Right renal pelvis (tissue), 4 donors: ENCODE measurements at places on chromosomes 13 and 19.

- DNase-seq = peak; percentile 69
Observed at GRCh38 chr19:17784201-17785008, 10.5 kb upstream of the B3GNT3 start.

GRCh38 chr13:63910511-63910910, 2494.9 kb upstream of the PCDH20 start:
- no peak for DNase-seq

DNA sequence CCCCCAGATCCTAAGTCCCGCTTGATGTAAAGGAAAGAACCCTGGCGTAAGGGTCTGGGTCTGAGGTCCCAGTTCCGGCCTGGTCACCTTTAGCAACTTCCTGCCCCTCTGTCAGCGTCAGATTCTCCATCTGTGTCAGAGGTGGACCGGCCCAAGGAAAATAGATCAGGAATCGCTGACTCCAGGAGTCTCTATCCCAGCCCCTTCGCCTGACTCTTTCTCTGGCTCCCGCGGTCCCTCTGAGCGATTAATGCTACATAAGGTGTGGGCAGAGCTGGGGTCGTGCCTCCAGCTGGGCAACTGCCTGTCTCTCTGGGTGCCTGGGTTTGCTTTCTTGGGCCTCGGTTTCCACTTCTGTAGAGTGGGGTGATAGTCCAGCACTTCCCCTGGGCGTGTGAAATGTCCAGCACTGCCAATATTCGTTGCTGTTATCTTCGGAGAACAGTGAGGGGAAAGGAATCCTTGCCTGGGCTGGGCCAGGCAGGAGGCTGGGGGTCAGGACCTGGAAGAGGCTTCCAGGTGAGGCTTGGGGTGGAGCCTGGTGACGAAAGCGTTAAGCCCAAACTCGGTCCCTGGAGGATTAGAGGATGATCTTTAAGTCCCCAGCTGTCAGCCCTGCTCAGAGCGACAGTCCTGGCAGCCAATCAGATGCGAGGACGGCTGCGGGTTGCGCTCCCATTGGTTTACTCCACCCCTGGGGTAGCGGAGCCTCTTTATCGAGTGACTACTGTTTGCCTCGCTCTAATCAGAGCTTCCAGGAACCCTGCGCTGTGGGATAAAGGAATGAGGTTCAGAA, 767 bp downstream of the ABCA7 start:
- peak; percentile 69 for DNase-seq

DNA sequence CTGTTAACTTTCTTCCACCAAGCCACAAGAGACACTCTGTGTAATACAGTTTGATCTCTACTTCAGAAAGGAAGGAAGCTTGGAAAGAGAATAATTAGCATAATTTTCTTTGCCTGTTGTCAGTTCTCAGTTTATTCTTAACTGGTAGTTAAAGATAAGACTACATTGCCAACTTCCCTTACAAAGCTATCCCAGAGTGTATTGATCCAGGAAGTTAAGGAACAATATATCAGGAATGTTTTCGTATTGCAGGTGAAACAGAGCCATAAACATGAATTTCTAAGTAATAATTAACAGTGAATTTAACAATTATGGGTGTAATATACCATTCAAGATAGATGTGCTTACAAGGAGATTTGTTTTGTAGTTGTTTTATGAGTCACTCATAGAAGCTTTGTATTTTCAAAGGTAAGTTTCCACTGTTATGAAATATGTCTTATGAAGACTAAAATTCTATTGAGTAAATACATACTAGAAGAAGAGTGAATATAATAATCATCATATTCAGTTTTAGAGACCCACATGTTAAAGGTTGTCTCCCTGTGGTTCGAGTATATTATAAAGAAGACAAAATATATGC, 88.4 kb upstream of the KLF5 start:
- DNase-seq = no peak

GRCh38 chr19:17294051-17294891, 9.0 kb downstream of the ABHD8 start:
- DNase-seq = no peak

- DNase-seq = no peak
Observed at GRCh38 chr19:44592451-44592890, 20.9 kb upstream of the IGSF23 start.

DNA sequence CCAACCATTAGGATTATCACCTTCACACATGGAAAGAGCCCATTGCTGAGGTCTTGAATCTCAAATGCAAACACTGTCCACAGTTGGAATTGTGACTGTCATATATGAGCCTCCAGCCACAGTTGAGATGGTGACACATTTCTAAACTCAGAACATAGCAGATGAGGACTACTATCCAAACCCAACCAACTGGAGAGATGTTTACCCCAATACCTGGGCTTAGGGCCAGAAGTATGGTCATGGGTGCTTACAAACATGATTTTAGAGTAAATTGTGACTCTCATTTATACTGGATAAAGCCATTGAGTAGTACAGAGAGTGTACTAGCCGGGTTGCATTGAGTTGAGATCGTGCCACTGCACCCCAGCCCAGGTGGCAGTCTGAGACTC, 14.0 kb upstream of the ZNF681 start:
- DNase-seq = no peak
